ENCODE measurements at places on chromosomes 12 and 14.

DNA sequence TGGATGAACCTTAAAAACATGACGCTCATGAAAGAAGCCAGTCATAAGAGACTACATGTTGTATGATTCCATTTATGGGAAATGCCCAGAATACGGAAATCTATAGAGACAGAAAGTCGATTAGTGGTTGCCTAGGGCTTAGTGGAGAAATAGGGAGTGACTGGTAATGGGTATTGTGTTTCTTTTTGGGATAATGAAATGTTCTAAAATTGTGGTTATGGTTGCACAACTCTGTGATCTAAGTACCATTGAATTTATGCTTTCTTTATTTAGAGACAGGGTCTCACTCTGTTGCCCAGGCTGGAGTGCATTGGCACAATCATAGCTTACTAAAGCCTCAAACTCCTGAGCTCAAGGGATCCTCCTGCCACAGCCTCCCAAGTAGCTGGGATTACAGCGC is 8.0 kb downstream of the RBMS2 start:
- DNase-seq, result no peak

DNA sequence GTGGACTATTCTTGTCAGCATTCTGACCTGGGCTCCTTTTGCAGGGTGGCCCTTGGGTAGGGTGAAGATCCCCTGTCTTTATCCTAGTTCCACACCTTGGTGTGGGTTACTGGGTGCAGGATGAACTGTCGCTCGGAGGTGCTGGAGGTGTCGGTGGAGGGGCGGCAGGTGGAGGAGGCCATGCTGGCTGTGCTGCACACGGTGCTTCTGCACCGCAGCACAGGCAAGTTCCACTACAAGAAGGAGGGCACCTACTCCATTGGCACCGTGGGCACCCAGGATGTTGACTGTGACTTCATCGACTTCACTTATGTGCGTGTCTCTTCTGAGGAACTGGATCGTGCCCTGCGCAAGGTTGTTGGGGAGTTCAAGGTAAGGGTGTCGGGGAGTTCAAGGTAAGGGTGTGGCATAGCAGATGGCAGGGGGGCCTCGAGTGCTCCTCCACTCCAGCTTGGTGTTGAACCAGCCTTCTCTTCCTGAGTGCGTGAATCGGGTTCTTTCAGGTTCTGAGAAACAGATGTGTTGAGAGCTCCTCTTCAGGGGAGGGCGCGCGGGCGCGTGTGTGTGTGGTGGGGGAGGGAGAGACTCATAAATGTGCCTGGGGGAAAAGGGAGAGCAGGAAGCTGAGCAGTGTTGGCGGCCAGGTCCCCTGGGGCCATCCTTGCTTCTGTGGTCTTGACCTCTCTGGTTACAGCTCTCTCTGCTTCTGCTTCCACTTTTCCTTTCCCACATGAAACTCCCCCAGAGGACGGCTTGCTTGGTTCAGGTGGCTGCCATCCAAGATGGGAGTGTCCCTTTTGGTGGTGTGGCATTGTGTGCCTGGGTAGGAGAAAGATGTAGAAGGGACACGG is 4.0 kb downstream of the ATG101 start:
- DNase-seq, result no peak

GRCh38 chr14:81329640-81330381 is 70.3 kb downstream of the STON2 start:
- DNase-seq, result no peak

GRCh38 chr14:37062191-37062803 is 110.1 kb downstream of the SLC25A21 start:
- DNase-seq, result no peak

- DNase-seq, result no peak
These were observed 833.6 kb downstream of the FLRT2 start for GRCh38 chr14:86363576-86363975.

- DNase-seq, result no peak
These were observed 132.8 kb downstream of the BCL11B start for GRCh38 chr14:99138999-99139865.

GRCh38 chr14:84485036-84485435 is 1044.9 kb upstream of the FLRT2 start:
- no peak for DNase-seq

DNA sequence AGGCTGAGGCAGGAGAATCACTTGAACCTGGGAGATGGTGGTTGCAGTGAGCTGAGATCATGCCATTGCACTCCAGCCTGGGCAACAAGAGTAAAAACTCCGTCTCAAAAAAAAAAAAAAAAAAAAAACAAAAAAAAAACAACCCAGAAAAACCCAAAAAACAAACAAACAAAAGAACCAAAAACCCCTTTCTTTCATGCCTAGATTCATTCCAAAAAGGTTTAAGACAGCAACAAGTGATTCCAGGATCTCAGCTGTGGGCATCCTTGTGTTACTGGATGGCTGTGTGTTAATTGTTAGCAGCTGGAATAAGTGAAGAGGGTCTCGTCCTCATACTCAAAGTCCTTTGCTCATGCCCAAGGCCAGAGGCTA is 9.4 kb downstream of the GPRC5A start:
- DNase-seq, result no peak

DNA sequence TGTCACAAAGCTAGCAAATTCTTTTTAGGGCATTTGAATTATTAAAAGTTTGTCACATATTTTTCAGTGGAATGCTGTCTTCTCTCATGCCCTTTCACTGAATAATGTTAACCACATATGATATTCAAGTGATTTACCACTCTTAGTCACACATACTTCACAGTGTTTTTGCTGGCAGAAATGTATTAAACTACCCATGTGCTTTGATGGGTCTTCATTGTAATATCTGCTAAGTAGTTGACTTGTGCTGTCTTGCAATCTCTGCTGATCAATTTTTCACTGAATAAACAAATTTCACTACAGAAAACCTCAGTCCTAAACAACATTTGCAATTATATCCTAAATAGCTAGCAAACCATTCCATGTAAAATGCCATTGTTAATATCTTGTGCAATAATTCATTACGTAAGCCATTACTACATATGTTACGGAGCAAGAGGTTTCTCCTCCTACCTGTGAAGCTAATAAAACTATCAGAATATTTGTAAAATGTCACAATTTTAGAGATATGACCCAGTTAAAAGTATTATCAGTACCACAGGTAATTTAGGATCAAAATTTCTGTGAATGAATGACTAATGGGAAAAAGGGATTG is 64.6 kb upstream of the LMO3 start:
- no peak for DNase-seq

GRCh38 chr12:101743242-101743641 is 4.0 kb upstream of the SYCP3 start:
- DNase-seq, result no peak

- DNase-seq, result no peak
These were observed 636 bp downstream of the DUSP6 start for GRCh38 chr12:89351489-89352241.

DNA sequence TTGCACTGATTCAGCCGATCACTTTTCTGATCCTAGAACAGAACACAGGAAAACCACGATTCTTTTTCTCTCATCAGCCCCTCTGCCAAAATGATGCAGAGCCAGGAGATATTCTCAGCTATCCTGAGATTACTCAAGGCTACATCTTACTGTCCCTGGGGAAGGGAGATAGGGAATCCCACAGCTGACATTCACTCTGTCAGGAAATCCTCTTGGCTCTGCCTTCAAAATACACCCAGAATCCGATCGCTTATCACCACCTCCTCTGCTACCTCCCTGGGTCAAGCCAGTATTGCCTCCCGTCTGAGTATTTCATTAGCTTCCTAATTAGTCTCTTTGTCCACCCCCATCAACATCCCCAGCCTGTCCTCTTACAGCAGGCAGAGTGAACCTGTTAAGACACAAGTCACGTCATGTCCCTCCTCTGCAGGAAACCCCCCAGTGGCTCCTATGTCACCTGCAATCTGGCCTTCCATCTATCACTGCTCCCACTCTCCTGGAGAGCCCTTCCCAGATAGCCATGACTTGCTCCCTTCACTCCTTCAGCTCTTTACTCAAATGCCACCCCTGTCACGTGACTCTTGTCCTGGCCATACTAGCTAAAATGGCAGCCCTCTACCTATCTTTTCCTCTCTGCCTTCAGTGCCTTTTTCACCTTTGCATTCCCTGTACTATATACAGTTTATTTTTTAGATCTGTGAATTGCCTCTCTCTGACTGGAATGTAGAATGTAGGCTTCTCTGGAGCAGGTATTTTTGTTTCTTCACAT is 70.3 kb downstream of the GALNT4 start:
- no peak for DNase-seq

DNA sequence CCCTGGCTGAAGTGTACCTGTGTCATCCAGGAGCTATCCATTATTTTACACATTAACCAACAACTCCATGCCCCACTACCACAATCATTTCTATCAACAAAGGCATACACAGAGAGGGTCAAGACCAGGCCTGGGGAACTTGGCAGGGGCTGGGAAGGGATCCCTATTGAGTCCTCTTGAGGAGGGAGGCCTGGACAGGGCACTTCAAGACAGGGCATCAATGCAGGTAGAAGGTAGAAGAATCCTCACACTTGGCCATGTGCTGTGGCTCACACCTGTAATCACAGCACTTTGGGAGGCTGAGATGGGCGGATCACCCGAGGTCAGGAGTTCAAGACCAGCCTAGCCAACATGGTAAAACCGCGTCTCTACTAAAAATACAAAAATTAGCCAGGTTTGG is 13.4 kb upstream of the ANKRD33 start:
- DNase-seq, result no peak

DNA sequence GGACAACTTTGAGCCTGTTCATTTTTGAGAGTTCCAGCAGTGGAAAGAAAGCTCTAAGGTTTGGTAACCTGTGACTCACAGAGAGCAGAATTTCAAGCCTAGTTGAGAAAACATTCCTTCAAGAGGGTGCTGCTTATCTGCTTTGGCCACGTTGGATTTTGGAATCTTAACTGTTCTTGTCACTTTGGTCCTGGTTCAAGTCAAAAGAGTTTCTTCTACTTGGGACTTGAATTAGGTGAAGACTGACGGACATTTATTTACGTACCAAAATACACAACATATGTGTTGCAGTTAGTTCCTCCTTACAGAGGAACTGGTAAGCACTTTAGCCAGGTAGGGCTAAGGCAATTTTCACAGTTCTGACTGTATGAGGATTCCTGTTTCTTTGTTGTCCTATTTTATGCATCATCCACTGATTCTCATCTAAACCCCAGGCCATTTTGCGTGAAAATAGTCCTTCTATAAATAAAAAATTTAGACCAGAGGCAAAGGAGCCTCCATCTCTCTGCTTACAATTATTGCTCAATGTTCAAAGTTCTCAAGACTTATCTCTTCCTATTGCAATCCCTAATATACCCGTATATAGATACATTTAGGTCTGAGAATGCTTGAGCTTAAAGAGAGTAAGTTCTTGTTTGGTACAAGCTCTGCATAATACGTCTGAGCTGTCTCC is 580.9 kb downstream of the DIO2 start:
- no peak for DNase-seq

DNA sequence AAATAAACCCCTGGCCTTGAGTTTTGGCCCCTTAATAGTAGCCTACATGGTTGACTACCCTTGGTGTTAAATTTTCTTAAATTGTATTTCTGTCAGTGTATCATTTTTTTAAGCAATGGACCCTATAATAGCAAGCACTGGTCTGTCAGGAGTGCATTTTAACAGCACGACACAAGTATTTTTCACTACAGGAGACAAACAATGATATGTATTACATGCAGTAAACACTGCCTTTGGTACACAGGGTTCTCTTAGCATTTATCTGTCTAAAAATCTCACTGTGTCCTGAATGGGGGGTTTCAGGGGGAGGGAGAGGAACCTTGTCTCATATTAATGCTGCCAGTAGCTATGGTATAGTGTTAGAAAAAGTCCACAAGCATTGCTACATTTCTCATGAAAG is 18.4 kb downstream of the LMO3 start:
- no peak for DNase-seq

GRCh38 chr14:58814466-58814865 is 176.7 kb downstream of the DACT1 start:
- no peak for DNase-seq

DNA sequence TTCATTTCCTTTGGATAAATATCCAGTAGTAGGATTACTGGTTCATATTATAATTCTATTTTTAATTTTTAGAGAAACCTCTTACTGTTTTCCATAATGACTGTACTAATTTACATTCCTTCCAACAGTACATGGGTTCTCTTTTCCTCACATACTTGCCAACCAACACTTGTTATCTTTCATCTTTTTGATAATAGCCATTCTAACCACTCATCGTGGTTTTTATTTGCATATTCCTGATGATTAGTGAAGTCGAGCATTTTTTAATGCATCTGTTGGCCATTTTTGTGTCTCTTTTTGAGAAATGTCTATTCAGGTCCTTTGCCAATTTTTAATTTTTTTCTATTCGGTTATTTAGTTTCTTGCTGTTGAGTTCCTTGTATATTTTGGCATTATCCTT is 457.7 kb upstream of the PDE3A start:
- DNase-seq, result no peak

DNA sequence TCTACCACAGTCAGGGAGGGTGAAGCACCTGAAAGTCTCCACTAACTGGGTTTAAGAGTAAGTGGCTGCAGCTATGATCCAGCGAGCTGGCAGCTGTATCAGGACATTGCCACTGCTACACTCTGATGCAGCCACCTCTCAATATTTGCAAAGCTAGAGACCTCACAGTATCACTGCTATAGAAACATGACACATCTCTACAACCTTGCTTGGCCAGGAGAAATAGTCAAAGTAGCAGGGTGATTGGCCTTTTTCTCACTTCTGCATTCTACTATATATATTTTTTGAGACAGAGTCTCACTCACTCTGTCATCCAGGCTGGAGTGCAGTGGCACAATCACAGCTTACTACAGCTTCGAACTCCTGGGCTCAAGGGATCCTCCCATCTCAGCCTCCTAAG is 9.3 kb upstream of the FMNL3 start:
- no peak for DNase-seq

- DNase-seq, result no peak
These were observed 4.6 kb upstream of the CEP128 start for GRCh38 chr14:80946187-80946586.

GRCh38 chr12:16389594-16389993 is 42.1 kb downstream of the MGST1 start:
- DNase-seq, result no peak

GRCh38 chr14:69933623-69934275 is 54.5 kb downstream of the SMOC1 start:
- no peak for DNase-seq

GRCh38 chr14:38074754-38075153 is 132.9 kb upstream of the SSTR1 start:
- no peak for DNase-seq

DNA sequence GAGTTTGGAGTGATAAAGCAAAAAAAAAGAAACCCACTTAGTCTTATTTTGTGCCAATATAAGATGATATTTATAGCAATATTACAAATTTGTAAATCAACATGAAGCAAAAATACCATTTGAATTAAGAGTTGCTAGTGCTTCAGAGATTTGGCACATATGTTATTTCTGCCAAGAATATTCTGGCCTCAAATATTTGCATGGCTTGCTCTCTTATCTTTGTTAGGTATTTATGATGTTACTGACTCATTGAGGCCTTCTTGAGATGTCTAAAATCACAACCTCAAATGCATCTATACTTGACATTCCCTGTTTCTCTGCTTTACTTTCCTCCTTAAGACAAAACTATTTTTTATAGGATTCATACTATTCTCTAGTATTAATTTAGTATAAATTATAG is 301.5 kb downstream of the NELL2 start:
- no peak for DNase-seq

All from SK-N-MC (cell line).